ENCODE measurements at places on chromosomes 5 and 9. TPM values are rescaled to one million over a fixed set of nuclear protein-coding genes. Genes with fewer than 3 reads are reported as not detected.

Gene DRD1
- total RNA-seq, result under 0.01 TPM

GRCh38 chr5:71946343-71947030 lies 160.8 kb upstream of the MAP1B start:
- DNase-seq, result no peak

DNA sequence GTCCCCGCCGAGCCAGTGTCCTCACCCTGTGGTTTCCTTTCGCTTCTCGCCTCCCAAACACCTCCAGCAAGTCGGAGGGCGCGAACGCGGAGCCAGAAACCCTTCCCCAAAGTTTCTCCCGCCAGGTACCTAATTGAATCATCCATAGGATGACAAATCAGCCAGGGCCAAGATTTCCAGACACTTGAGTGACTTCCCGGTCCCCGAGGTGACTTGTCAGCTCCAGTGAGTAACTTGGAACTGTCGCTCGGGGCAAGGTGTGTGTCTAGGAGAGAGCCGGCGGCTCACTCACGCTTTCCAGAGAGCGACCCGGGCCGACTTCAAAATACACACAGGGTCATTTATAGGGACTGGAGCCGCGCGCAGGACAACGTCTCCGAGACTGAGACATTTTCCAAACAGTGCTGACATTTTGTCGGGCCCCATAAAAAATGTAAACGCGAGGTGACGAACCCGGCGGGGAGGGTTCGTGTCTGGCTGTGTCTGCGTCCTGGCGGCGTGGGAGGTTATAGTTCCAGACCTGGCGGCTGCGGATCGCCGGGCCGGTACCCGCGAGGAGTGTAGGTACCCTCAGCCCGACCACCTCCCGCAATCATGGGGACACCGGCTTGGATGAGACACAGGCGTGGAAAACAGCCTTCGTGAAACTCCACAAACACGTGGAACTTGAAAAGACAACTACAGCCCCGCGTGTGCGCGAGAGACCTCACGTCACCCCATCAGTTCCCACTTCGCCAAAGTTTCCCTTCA lies 1.4 kb downstream of the GLIS3 start:
- DNase-seq, result peak; percentile 51

Gene SLC34A1
- total RNA-seq, result not detected

Gene SLC22A5
- total RNA-seq, result 5.8 TPM

DNA sequence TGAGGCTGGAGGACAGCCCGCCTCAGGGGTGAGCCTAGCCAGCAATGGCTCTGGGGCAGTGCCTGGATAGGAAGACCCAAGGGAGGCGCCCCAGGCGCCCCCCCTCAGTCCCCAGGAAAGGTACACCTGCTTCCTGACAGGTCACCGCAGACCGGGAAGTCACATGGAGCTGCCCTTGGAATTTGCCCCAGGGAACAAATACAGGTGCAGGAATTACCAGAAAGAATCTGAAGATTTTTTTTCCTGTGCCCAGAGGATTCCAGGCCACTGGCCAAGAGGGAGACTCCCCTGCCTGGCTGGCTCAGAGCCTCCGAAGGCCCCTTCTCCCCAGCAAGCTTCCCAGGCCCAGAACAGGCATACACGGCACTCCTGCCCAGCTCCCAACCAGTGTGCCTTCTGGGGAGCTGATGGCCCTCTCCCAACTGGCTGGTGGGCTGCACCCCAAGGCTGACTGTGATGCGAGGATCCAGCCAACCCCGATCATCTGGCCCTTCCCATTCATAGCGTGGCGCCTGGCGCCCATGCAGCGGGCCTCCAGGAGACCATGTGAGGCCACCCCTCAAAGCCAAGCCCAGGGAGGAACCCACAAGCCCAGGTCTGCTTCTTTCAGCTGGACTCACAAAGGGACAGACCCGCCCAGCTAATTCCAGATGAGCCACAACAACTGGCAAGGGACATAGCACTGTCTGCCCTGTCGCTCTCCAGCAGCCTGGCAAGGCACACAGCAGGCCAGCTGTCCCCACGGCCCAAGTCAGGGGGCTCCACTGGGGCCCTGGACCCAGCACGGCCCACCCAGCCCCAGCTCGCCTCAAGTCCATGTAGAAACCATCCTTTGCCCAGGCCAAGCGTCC lies 2.3 kb downstream of the TPRN start:
- DNase-seq, result no peak

DNA sequence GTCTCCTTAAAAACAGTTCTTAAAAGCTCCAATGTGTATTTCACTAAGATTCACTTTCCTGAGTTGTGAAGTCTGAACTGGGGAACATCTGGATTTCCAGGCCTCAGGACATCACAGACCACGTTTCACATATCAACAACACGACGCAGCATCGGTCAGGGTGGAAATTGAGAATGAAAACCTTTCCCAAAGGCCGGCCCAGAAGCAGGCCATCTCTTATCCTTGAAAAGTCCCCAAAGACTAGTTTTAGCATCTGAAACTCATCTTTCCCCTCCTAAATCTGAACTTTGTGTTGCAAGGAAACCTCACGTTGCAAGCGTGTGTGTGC lies 96.4 kb upstream of the COL5A1 start:
- DNase-seq, result peak; percentile 64

Gene SPINK13
- not detected for total RNA-seq

Gene F12
- 0.43 TPM for total RNA-seq

- DNase-seq, result no peak
These were observed 234.5 kb upstream of the SLC24A2 start for GRCh38 chr9:20023210-20023905.

Gene UAP1L1
- 16.0 TPM for total RNA-seq

DNA sequence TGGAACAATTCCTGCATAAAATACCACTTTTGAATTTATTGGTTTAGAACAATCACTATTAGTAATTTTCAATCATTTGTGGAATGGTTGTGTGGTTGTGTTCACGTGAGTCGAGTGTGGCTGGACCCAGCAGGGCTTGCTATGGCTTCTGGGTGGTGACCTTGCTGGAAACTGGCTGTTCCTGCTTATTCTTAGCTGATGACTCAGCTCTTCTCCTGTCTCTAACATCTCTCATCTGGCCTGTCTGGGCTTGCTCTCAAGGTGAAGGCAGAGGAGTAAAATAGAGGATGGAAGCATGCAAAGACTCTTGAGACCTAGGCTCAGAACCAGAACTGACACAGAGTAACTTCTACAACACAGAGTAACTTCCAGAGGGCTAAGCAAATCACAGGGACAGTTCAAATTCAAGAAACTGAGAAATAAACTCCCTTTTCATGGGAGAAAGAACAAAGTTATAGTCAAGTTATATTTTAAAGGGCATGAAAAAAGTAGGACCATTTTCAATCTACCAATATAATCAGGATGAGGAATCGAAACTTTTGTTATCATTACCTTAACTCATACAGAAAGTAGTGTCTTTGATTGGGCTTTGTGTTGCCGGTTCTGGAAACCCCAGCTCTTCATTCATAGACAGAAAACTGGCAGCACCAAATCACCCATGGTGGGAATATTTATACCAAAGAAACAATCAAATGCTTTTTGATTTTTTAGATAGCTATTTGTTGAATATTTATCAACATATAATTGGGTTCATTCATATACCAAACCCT lies 665.1 kb downstream of the CDH18 start:
- no peak for DNase-seq

- no peak for DNase-seq
These were observed 8.5 kb downstream of the DMXL1 start for GRCh38 chr5:119079318-119079921.

DNA sequence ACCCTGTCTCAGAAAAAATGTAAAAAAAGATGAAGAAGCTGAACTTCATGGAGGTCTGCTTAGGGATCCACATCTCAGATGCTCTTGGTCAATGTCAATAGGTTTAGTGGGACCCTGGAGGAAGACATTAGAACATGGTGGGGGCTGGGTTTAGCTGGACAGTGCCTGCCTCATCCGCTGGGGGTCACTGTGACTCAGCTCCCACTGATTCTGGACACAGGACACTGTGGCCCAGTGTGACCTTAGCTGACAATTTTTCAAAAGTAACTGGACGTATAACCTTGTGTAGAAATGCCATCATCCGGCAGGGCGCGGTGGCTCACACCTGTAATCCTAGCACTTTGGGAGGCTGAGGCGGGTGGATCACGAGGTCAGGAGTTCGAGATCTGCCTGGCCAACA lies 7.3 kb upstream of the HNRNPAB start:
- DNase-seq, result no peak

Gene SLC34A3
- total RNA-seq, result under 0.01 TPM

Gene CYLC2
- total RNA-seq, result not detected

GRCh38 chr9:38622288-38622674 lies 1.9 kb upstream of the ANKRD18A start:
- DNase-seq, result no peak

DNA sequence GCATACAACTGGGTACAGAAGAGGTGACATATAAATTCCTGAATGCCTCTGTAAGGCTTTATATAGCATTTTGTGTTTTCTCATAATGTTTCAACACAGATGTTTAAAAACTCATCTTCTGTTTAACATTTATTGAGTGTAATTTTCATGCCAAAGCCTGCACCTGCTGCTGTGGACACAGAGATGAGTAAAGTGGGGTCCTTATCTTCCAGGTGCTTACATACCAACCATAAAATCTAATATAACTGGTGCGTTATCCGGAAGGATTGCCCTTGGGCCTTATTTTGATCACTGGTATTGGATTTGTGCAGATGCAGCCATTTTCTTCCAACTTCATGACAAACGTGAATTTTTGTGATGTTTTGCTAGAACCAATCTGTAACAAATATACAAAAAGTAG lies 222.3 kb downstream of the DMRT2 start:
- DNase-seq, result no peak

DNA sequence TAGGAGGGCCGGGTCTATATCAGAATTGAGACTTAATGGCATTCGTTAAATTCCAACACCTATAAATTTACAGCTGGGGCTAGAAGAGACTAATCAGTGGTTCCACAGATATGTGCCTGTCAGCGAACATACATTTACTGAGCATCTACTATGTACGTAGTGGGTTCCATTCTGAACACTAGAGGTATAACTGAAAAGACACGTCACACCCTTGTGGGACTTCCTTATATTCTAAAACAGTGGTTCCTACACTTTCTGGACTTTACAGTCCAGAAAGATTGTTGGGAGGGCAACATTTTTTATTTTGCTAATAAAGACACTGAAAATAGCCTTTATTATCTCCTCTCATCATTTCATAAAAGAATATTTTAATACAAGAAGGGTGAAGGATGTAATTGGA lies 140.5 kb downstream of the SCAMP1 start:
- no peak for DNase-seq

Gene IL3
- not detected for total RNA-seq

Gene IFNA1
- total RNA-seq, result not detected

DNA sequence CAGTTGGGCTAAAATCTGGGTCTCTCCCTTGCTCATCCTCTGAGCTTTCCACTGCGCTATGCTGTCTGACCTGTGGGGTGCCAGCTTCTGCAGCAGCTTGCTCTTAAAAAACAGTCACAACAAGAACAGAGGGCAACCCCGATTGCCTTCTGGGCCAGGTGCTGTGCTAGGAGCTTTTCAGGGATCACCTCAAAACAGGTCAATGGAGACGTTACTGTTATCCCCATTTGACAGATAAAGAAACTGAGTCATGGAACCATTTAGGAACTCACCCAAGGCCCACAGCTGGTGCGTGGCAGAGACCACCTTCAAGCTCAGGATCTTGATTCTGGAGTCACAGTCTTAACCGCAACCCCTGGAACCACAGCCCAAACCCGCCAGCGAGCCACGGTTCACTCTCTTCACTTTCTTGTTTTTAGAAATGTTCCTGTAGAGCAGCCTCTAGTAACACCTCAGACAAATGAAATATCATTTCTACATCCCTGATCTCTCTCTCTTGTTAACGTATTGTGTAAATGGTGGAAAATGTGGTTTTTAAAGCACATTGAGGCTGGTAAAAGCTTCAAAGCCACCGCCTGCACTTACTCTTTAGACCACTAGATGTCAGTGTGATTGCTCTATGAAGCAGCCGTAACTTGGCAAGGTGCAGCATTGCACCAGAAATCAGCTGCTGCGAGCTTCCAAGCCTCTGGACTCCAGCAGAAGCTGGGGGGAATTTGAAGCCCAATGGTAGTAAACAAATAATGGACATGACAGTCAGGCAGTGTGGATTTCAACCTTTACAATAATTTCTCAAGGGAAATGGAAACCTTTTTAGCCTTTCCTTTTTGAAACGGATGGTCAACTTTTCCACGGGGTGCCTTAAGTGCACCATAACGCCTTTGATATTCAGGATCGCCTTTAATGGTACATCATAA lies 1.7 kb downstream of the FYB1 start:
- DNase-seq, result peak; percentile 82

Data from fibroblast of villous mesenchyme (primary cell).